ENCODE measurements at places on chromosomes 1 and 21.

DNA sequence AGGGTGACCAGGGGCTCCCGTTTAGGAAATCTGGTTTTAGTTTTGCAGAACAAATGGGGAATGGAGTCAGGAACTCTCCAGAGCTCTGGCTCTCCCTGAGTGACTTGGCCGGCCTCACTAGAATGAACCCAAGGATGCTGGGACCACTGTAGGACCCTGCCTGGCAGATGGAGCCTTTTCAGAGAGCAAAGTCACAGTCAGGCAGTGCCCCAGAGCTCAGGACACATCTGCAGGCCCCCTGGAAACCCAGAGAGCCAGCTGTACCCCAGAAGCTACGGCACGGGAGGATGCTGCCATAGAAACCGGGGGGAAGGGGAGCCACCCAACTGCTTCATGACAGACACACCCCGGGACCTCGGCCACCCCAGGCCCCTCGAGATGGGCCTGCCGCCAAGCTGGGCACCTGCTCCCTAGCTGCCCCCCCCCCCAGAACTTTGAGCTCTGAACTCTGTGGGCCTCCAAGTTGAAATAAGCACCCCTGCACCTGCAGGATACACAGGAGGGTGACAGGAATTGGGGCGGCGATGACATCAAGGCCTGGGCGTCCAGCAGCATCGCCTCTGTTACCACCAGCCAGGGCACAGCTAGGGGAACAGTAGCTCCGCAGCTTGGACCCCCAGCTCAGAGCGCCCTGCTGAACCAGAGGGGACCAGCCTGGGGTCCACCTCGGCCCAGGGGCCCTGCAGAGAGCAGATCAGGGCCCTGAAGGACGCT is 91.8 kb upstream of the VAMP3 start:
- DNase-seq: no peak

DNA sequence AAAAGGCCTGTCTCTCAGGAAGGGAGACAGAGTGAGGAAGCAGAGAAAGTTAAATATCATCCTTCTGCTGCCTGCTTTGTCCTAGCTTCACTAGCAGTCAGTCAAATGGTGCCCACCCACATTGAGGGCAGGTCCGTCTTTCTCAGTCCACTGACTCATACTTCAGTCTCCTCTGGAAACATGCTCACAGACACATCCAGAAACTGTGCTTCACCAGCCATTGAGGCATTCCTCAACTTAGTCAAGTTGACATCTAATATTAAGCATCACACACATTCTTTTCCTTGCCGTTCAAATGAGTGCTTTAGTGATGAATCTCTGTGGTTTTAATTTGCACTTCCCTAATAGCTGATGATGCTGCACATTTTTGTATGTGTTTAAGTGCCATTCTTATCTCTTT is 777.8 kb upstream of the PRMT6 start:
- DNase-seq: no peak

- peak; percentile 55 for DNase-seq
These were observed 755 bp upstream of the THRAP3 start for GRCh38 chr1:36223381-36223995.

DNA sequence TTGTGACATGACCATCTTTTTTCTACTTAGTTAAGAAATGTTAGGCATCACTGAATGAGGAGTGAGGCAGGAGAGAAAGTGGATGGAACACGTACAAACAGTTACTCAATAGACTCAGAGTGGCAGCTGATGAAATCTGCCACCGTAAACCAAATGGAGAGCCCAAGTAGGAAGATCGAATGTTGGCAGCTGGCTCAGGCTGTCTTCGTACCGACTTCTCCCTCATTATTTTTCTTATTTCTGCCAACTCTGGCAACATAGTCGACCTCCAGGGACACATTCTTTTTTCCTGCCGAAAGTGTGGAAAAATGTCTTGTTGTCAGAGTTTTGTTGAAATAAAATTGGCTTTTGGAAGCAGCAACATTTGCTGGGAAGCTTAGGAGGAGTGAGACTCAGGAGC is 143.3 kb downstream of the GREM2 start:
- DNase-seq: no peak

All from DMS53 (cell line).